ENCODE measurements at places on chromosomes 4 and X. TPM values are rescaled to one million over a fixed set of nuclear protein-coding genes. Genes with fewer than 3 reads are reported as not detected.

- DNase-seq = no peak
These were observed 39.3 kb upstream of the TXK start for GRCh38 chr4:48173056-48173991.

BCAP31 gene
- total RNA-seq = 95.0 TPM

SOWAHD gene
- total RNA-seq = 3.2 TPM

LNX1 gene
- total RNA-seq = 1.6 TPM

All from H7 (cell line).